ENCODE measurements at places on chromosomes 1 and 21.

DNA sequence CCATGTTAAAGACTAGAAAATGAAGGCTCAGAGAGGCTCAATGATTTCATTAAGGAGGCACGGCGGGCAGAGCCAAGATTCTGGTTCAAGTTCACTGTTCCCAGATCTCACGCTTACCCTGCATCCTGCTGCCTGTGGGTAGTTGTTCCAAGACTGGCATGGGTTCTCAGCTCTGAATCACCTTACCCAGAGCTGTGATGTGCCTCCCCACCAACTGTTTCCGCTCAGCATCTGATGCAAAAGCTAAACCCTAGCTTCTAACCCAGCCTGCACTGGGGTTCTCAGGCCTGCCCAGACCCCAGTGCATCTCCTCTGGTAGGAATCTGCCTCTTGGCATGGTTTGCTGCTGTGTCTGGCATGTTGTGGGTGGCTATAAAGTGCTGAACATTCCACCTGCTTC, 11.8 kb downstream of the TNR start:
- DNase-seq = no peak

DNA sequence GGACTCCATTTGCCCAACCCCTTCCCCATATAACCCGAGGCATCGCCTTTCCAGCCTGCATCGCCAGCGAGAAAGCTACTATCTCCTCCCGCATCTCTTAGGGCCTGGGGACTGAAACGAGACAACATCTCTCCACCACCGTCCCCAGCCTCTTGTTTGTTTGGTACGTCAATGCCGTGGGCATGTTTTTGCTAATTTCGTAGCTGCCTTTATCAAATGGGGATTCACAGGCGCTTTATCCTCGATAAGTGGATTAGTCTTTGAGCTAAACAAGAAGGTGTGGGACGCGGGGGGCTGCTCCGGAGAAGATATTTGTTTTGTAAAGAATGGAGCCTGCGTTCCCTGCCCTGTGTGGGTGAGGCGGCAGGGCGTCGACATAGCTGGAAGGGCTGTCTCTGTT, 91.6 kb downstream of the PAX7 start:
- DNase-seq = no peak

DNA sequence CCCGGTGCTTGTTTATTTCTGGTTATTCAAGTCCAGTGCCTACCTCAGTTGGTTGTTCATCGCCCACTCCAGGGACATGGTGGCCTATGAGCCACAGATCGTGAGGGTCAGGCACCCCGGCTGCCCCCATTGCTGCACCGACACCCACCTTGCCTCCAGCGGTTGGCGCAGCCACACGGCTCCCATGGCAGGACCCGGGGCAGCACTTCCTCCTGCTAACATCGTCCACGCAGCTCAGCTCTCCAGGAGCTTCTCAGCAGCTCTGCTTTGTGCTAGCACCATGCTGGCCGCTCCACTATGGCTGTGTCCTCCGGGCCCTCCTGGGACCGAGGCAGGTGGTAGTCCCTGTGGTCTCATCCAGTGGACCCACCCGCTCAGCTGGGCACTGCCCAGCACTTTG, 13.9 kb upstream of the PRKCZ start:
- no peak for DNase-seq

DNA sequence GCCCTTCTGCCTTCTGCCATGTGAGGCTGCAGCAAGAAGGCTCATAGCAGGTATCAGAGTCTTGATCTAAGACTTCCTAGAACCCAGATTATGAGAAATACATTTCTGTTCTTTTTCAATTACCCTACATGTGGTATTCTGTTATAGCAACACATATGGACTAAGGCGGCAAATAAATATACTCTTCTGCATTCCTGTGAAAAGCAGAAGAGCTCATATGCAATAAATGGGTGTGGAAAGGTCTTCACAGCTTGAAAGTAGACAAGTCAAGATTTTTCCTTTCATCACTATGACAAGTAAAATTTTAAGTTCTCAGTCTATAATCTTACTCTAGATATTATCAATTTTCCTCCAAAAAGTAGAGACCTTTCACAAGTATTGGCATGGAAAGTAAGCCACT, 36.6 kb downstream of the TNFSF18 start:
- DNase-seq = no peak

GRCh38 chr21:32056791-32057190, 184.0 kb downstream of the HUNK start:
- no peak for DNase-seq

GRCh38 chr1:158124999-158125398, 55.7 kb upstream of the CD1D start:
- peak; percentile 87 for DNase-seq

- no peak for DNase-seq
These were observed 145.4 kb upstream of the C1orf174 start for GRCh38 chr1:4045397-4046010.

DNA sequence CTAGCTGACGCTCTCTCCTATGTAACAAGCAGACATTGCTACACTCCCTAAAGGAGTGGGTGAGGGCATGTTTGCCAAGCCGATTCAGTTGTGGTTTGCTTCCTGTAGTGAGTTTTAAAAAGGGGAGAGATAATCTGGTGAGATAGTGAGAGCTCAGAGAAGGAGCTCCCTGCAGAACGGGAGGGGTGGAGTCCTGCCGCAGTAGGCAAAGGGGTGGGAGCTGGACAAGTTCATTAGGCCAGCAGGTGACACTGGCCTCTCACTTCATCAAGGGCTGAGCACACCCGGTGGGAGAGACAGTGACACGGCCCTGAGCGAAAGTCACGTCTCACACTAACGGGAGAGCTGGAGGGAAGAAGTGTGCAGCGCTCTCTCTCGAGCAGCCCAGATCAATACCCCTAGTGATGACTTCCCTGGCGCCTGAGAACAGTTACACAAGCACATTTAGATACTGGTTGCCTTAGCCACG, 144.0 kb upstream of the CD34 start:
- DNase-seq = no peak

GRCh38 chr21:44723177-44724131, 12.1 kb upstream of the TSPEAR start:
- DNase-seq = no peak

DNA sequence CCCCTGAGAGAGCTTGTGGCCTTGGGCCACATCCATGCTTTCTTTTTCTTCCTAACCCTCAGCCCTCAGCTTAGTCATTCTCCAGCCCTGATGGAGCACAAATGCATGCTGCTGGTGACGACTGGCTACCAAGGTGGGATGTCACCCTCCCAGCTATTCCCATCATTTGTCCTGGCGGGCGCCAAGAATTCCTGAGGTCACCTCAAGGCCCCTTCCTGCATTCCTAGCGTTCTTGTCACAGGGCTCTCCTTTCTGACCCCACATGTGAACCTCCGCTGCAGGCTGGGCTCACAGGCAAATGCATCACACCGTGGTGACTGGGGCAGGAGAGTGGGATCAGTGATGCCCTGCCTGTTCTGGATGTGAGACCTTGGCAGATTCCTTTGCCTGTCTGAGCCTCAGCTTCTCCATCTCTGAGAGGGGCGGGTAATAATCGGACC, 53.4 kb upstream of the IFFO2 start:
- no peak for DNase-seq

GRCh38 chr1:217781056-217781455, 149.9 kb downstream of the SPATA17 start:
- no peak for DNase-seq

- no peak for DNase-seq
These were observed 47.9 kb upstream of the RGL1 start for GRCh38 chr1:183757061-183757460.

- DNase-seq = no peak
These were observed 9.7 kb downstream of the PTGS2 start for GRCh38 chr1:186670297-186671135.

DNA sequence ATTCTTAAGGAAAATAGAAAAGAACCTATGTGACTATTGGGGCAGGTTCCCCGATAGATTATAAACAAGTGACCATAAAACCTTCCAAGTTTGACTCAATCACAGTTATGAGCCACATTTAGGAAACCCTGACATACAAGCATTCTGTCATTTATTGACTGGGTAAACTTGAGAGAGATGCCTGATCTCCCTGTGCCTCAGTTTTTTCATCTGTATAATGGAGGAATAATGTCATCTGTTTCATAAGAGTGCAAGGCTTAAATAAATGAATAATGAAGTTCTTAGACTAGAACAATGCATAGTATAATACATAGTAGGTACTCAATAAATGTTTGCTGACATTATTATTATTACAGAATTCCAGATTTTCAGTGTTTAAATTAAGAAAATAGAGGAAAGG, 18.9 kb upstream of the EEIG2 start:
- no peak for DNase-seq

DNA sequence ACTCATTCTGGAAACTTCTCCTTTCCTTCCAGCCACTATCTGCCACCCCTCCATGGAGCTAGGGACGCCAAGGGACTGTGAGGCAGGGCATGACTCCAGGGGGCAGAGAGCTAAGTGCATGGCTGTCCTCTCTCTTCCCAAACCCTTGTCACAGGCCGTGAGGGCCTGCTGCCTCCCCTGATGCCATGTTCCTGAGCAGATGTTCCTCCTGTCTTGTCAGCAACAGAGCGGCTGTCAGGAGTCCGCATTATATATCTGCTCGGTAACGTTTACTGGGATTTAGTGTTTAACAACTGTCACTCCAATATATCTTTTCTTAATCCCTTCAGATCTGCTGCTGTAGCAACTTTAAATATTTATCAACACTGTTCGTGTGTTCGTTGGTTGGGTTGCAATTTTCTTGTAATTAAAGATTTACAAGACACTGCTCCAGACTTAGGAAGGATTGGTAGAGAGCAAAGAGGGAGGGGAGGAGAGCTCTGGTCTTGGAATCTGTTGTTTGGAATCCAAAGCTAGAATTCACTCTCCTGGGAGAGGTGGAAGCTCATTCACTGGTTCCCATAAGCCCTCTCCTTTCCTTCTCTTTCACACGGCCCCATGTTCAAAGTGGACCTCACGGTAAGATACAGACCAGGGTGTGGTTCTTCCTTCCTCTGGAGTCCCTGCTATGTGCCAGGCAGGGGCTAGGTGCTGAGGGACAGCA, 76.2 kb downstream of the MDM4 start:
- DNase-seq = no peak

- DNase-seq = no peak
These were observed 68.0 kb upstream of the AKT3 start for GRCh38 chr1:243917863-243918565.

DNA sequence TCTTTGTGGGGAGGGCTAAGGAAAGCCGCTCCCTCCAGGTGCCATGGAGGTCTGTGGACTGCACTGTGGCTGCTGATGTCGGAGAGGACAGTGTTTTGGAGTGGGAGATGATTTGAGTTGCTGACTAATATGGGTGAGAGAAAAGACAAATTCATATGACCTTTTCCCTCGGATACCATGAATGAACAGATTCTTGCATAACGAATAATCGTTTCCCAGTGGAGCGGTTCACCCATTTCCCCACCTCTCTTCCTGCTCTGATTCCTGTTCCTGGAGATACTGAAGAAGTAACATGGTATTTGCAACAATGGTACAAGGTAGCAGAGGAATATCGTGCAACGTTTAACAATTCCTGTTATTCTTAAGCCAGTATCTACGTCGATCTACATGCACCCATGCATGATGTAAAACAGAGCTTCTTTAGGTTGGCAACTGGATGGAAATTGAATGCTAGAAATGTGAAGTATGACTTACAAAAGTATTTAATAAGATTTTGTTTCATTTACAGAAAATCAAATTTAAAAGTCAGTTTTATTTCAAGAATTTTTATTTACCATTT, 227.1 kb downstream of the TOMM20 start:
- DNase-seq = no peak

- DNase-seq = no peak
These were observed 456.0 kb downstream of the USP25 start for GRCh38 chr21:16185766-16186165.

DNA sequence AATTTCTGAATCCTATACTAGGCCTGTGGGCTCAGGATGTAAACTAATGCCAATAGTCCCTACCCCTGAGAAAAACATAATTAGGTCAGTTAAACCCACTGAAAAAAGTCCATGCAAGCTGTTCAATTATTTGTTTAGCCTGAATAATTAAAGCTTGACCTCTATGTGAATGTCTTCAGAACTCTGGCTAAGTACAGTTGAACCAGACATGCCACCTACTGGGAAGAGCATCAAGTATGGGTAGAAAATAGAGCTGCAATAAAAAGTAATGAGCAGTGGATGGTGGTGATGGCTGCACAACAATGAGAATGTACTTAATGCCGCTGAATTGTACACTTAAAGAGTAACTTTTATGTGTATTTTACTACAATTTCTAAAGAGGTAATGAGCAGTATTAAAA, 23.6 kb upstream of the SLC19A2 start:
- DNase-seq = no peak

GRCh38 chr1:191901651-191902050, 256.6 kb upstream of the RGS18 start:
- DNase-seq = no peak

GRCh38 chr1:161706113-161706481, 932 bp upstream of the FCRLA start:
- DNase-seq = no peak

DNA sequence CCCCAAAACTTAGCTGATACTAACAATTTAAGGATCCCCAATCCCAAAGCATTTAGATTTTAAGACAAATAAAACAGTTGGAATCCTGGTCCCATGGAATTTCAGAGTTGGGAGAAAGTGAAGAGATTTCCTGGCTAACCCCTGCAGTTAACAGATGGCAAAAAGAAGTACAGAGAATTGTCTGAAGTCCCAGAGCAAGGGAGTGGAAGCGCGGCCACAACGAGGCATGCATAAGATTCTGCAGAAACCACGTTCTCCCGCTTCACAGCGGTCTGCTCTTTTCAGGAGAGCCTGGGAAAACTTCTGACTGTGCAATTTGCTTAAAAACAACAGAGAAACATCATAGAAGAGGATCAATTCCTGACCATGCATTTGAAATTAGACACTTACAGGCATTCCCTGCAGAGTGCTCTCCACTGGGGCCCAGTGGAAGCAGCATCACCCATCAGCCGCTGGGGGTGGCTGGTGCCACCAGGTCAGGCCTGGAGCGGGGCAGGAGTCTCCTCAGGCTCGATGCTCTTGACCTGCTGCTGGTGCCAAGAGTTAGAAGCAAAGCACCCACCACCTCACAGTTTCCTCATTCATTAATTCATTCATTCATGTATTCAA, 226.7 kb upstream of the POU3F1 start:
- no peak for DNase-seq

DNA sequence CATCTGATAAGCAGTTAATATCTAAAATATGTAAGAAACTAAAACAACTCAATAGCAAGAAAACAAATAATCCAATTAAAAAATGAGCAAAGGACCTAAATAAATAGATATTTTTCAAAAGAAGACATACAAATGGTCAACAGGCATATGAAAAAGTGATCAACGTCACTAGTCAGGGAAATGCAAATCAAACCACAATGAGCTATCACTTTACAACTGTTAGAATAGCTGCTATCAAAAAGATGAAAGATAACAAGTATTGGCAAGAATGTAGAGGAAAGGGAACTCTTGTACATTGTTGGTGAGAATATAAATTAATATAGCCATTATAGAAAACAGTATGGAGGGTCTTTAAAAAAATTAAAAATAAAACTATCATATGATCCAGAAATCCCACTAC, 40.7 kb upstream of the NEK7 start:
- DNase-seq = no peak

Measured in psoas muscle (tissue), 8 donors.